ENCODE measurements at places on chromosomes 7 and 10. TPM values are rescaled to one million over a fixed set of nuclear protein-coding genes. Genes with fewer than 3 reads are reported as not detected.

- DNase-seq, result no peak
Observed at GRCh38 chr10:95745501-95745900, 10.5 kb upstream of the ENTPD1 start.

Gene LIPM
- not detected for total RNA-seq

DNA sequence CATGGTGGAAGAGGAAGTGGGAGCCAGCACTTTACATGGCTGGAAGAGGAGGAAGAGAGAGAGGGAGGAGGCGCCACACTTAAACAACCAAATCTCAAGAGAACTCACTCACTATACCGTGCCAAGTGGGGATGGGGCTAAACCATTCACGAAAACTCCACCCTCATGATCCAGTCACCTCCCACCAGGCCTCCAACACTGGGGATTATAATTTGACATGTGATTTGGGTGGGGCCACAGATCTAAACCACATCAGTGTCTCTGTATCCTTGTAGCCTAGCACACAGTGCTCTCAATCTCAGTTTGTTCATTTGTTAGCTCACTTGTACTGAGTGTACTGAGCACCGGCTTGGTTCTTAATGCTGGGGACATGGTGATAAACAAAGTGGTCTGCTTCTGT, 228.3 kb downstream of the BUB3 start:
- DNase-seq, result no peak

DNA sequence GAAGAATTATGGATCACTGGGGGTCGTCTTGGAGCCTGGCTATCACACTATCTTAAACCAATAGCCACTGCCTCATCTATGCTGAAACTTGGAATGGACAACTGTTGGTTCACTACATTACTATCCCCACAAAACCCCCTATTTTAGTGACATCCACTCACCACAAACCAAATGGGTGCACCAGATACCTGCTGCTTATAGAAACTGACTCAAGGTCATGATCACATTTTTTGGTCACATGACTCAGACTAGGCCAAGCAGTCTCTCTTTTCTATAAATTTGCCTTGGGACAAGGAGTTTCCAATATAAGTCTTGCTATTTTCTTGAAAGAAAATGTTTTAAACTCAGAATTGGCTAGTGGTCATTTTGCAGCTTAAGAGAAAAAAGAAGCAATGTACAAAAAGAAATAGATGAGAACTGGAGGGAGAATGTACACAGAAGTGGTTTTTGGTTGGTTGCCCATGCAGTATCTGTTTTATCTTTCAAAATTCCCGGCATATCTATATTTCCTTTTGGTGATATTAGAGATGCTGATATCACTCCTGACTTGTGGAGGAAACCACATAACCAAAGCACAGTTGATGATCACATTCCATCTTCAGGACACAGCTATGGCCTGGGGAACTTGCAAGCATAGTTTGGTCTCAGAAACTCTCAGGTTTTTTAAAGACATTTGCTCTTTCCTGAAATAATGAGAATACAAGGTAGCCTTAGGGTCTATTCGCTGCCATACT, 85.2 kb upstream of the CACNA2D1 start:
- no peak for DNase-seq

Gene BMPER
- total RNA-seq, result 7.3 TPM

- DNase-seq, result no peak
Observed at GRCh38 chr10:96125142-96125515, 5.0 kb upstream of the ZNF518A start.

DNA sequence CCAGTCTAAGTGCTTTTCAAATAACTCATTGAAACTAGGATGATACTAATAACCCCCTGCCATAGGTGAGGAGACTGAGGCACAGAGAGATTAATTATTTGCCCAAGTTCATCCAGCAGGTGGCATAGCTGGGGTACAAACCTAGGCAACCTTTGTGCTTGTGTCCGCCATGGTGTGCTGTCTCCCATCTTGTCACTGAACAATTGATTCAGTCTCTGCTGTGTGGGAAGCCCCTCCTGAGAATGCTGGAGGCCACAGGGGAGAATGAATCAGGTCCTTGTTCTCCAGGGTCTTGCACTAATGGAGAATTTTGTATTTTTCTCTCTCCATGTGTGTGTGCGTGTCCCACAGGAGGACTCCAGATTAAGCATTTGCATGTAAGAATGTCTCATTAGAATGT, 15.8 kb upstream of the TMEM236 start:
- DNase-seq, result no peak

- DNase-seq, result no peak
Observed at GRCh38 chr10:119414081-119414611, 128.4 kb downstream of the RGS10 start.

Gene SPDYE8
- not detected for total RNA-seq

DNA sequence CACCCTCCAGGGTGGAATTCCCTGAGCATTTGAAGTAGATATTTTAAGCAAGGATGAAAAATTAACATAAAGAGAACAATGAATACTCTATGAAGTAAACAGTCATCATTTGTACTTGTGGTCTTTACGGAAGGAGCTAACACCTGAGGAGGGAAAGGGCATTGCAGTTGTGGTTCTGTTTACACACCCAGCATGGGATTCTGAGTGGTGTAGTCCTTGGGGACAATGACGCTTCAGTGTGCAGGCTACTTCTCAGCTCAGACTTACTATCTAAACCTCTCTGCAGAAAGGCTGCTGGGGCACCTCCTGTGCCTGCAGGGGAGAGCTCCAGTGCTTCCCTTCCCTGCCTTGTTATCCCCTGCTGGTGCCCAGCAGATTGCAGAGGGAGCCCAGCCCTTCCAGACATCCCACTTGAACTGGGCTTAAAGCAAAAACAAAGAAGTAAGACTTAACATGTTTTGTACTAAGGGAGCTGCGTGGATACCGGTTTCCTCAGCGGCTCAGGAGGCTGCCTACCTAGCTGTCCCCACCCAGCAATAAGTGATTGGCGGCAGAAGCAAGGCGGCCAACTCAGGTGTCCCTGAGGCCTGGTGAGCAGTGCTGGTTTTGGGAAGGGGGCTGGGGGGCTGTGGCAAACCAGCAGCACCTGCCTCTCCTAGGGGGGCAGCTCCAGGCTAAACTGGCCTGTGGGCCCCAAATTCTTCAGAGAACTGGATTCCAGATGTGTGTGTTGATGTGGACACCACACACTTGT, 89.1 kb downstream of the CELF2 start:
- DNase-seq, result no peak

DNA sequence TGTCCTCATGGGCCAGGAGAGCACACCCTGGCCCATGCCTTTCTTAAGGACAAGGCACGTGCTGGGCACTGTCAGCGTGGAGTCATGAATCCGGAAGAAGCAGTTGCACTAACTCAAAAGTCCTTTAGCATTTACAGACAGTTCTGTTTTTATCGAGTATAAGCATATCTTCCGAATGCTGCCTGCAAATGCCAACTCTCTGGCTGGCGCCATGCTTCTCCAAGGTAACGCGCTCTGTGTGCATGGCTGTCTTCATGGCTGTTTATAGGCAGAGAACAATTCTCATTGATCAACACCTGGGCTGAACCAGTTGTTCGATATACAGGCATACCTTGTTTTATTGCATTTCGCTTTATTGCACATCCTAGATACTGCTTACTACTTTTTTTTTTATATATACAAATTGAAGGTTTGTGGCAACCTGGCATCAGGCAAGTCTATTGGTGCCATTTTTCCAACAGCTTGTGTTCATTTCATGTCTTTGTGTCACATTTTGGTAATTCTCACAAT, 28.0 kb upstream of the ZNRF2 start:
- DNase-seq, result no peak

DNA sequence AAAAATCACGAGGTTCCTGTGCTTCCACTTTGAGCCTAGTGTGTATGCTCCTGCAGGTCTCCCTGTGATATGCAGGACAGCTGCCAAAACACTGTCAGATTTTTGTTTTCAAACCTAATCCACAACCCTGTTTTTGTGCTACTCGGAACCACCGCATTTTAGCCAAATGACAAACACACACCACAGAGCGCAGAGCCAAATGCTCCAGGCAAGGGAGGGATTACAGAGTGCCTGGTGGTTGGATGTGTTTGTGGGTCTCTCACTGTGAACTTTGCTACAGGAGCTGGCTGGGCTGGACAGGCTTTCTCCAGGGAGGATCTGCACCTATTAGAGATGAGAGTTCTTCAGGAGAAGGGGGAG, 5.7 kb upstream of the RBM28 start:
- DNase-seq, result no peak

Gene HSPB1
- total RNA-seq, result 227 TPM

- DNase-seq, result peak; percentile 59
Observed at GRCh38 chr7:66013938-66014337, 31.9 kb upstream of the GUSB start.

Gene GPC2
- 0.35 TPM for total RNA-seq

GRCh38 chr7:17846935-17847334, 93.4 kb downstream of the SNX13 start:
- no peak for DNase-seq

- no peak for DNase-seq
Observed at GRCh38 chr10:131160219-131160875, 151.2 kb downstream of the TCERG1L start.

- no peak for DNase-seq
Observed at GRCh38 chr10:104648421-104648820, 7.3 kb downstream of the SORCS3 start.

Gene GPR85
- 0.06 TPM for total RNA-seq

Gene RELN
- total RNA-seq, result 35.7 TPM

DNA sequence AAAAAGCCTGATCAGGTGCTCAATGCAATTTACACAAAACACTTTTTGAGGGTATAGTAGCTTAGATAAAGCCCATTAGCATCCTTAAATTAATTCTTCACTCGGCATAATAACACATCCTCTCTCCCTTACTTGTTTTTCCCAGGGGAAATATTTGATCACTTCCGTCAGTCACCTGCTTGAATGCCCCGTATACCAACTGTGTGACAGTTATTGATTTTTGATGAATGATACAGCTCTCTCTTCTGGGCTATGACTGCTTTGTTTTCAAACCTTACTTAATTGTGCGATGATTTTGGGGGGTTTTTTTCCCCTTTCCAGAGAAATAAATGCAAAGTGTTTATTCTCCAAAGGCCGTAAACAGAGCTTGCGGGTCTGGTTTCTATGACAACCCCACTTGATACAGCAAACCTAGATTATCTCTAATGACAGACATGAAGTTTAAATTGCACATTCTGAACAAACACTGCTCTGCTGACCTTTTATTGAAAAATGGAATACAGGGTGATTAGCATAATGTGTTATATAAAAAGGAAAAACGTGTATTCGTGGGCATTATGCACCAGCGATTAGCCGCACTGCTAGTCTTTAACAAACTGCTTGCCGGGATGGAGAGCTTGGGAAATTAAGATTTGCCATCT, 78.4 kb upstream of the NANOS1 start:
- DNase-seq, result no peak

DNA sequence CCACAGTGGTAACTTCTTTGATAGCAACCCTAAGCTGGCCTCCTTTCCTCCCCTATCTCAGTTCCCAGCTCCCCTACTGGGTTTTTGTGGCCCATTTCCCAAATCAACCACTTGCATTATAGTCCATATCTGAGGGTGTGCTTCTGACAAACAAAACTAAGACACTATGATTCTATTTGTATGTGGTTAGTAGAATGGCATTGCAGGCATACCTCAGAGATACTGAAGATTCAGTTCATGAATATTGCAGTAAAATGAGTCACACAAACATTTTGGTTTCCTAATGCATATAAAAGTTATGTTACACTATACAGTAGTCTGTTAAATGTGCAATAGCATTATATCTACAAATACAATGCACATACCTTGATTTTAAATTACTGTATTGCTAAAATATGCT, 15.4 kb upstream of the TMEM243 start:
- DNase-seq, result no peak

DNA sequence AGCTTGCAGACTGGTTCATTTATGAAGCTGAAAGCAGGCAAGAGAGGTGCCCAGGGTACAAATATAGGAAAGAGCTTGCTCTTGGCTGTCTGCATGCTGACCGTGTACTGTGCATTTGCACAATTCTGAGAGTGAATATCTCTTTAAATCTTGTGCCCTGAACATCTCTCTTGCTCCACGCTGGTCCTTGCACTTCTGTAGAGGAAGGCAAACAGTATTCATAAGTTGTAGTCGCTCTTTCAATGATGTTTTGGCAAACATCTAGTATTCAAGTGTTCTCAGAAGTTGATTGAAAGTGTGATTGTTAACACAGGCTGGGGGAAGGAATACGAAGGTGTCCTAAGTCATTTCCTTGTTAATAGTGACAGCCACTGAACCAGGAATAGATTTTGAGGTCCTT, 213.2 kb downstream of the TRIL start:
- no peak for DNase-seq

DNA sequence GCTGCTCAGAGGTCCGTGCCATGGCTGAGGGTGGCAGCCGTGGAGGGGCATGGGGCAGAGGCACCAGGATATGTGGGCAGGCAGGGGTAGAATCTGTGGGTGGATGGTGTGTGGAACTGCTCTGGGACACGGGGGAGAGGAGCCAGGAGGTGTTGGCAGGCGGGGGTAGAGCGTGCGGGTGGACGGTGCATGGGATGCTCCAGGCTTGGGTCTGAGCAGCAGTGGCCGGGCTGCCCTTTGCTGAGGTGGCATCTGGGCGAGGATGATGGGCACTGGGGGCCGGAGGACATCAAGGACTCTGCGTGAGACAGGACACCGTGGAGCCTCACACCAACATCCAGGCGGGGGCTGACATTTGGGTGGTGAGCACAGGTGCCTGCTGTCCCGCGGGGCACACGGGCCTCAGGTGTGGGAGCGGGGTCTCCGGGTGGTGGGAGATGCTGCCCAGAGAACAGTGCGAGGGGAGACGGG, 46.2 kb downstream of the JAKMIP3 start:
- peak; percentile 50 for DNase-seq

- DNase-seq, result no peak
Observed at GRCh38 chr10:85967594-85967993, 399.0 kb downstream of the GRID1 start.

DNA sequence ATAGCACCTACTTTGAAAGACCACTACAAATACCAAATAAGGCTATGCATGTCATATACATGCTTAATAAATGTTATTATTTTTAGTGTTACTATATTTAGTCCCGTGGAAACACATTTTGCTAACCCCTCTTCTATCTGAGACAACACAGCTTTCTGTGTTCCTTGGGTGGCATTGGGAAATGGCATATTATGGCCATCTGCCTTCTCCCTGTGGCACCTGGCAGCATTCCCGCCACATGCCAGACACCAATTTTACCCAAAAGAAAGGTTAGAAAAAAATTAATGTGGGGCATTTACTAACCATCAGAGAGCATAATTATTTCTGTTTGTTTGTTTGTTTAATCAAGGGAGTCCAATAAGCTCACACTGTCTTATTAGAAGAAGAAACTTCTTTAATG, 168.6 kb upstream of the ETV1 start:
- DNase-seq, result no peak
